ENCODE measurements at places on chromosomes 5 and 9. TPM values are rescaled to one million over a fixed set of nuclear protein-coding genes. Genes with fewer than 3 reads are reported as not detected.
A peak's percentile ranks its signal among the peaks of the same experiment; 100 is the strongest.

- DNase-seq = no peak
- H3K27ac ChIP-seq = peak overlapping the region; percentile 99
- H3K36me3 ChIP-seq = no peaks in the 10 kb centered on the region
- peaks cover 31% of the 10 kb centered on the region for H3K4me1 ChIP-seq
- H3K4me3 ChIP-seq = peak overlapping the region; percentile 90
- no peaks in the 10 kb centered on the region for H3K27me3 ChIP-seq
These were observed 681 bp upstream of the ETF1 start for GRCh38 chr5:138543730-138544104.

Gene PCDHGB7
- 7.0 TPM for total RNA-seq

- no peaks in the 10 kb centered on the region for H3K4me1 ChIP-seq
- H3K27ac ChIP-seq = no peak overlapping the region
These were observed 153.7 kb downstream of the FGF1 start for GRCh38 chr5:142531977-142532780.

- no peaks in the 10 kb centered on the region for H3K36me3 ChIP-seq
- H3K4me1 ChIP-seq = no peaks in the 10 kb centered on the region
- H3K27ac ChIP-seq = no peak overlapping the region
- DNase-seq = no peak
- no peaks in the 10 kb centered on the region for H3K27me3 ChIP-seq
These were observed 108.6 kb upstream of the ATP10B start for GRCh38 chr5:160960592-160960991.

Gene SLC1A1
- 0.80 TPM for total RNA-seq

Gene MIER3
- total RNA-seq = 60.6 TPM

- H3K4me3 ChIP-seq = peak overlapping the region; percentile 7
- peaks cover 85% of the 10 kb centered on the region for H3K27me3 ChIP-seq
- H3K27ac ChIP-seq = peak overlapping the region; percentile 85
- no peaks in the 10 kb centered on the region for H3K36me3 ChIP-seq
- H3K4me1 ChIP-seq = peaks cover 22% of the 10 kb centered on the region
- DNase-seq = no peak
These were observed 5.1 kb downstream of the PITX1 start for GRCh38 chr5:135028791-135029476.

GRCh38 chr9:129282731-129283211 lies 104.7 kb upstream of the IER5L start:
- H3K4me3 ChIP-seq = peak overlapping the region; percentile 16
- no peaks in the 10 kb centered on the region for H3K4me1 ChIP-seq
- H3K36me3 ChIP-seq = no peaks in the 10 kb centered on the region
- no peak for DNase-seq
- peak overlapping the region; percentile 48 for H3K27ac ChIP-seq

DNA sequence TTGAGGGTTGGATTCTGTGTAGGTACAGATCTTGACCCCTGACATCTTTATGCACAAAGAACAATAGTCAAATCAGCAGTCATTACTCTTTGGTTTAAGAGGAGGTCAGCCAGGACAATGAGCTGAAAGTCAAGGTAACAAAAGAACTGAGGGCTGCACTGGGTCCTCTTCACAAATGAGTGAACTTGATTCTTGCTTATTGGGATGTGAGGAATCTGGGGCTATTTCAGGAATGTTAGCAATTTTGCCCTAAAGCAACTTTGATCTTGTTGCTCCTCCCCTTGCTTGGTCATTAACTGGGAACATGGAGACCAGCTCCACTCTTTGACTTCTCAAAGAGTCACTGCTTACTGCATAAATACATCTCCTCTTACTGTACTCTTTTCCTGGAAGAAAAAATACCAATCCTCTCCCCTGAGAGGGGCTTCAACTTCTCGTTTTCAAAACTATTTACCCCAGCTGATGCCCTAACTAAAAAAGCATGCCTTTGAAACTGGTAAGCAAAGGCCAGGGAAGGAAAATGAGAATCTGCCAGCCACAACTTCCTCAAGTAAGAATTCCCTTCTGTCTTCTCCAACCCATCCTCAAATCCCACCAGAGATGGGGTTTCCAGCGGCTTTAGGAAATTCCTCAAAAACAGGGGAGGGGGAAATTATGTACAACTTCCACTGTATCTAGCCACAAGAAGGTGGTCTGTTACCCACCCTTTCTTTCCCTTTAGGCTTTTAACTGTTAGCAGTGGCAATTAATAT lies 368.3 kb downstream of the ENC1 start:
- H3K4me3 ChIP-seq = no peak overlapping the region
- no peak overlapping the region for H3K27ac ChIP-seq
- H3K4me1 ChIP-seq = no peaks in the 10 kb centered on the region
- H3K27me3 ChIP-seq = no peaks in the 10 kb centered on the region
- H3K36me3 ChIP-seq = no peaks in the 10 kb centered on the region

- no peak overlapping the region for H3K4me3 ChIP-seq
- no peaks in the 10 kb centered on the region for H3K27me3 ChIP-seq
- no peaks in the 10 kb centered on the region for H3K36me3 ChIP-seq
- no peak for DNase-seq
- no peaks in the 10 kb centered on the region for H3K4me1 ChIP-seq
These were observed 54.8 kb upstream of the SGCD start for GRCh38 chr5:156272139-156272538.

Gene FAM78A
- 1.00 TPM for total RNA-seq

- no peaks in the 10 kb centered on the region for H3K36me3 ChIP-seq
- no peaks in the 10 kb centered on the region for H3K4me1 ChIP-seq
- no peak overlapping the region for H3K27ac ChIP-seq
- H3K4me3 ChIP-seq = no peak overlapping the region
These were observed 83.3 kb downstream of the GLDC start for GRCh38 chr9:6562201-6562600.

Gene SLC6A18
- total RNA-seq = not detected

DNA sequence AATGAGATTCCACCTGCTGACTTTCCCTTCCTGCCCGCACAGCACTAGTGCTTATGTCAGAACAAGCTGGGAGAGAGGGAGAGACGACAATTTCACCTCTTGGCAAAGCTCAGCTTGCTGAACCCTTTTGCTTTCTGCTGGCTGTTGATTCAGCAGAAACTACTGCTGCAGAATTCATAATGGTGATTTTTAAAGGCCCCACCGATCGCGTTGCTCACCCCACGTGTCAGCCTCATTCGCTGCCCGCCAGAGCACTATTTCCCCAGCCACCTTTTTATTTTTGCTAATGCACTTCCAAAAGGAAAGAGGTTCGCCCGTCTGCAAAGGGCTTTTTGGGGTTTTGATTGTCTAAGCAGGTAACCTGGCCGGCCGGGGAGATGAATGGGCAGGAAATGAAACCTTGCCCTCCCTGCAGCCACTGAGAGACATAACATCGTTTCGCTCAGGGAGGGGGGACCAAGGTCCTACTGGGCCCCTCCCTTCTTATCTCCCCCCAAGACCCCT lies 1.3 kb downstream of the PPP2R2B start:
- peaks cover 50% of the 10 kb centered on the region for H3K27me3 ChIP-seq
- peaks cover 11% of the 10 kb centered on the region for H3K4me1 ChIP-seq
- H3K27ac ChIP-seq = no peak overlapping the region
- no peaks in the 10 kb centered on the region for H3K36me3 ChIP-seq
- peak overlapping the region; percentile 53 for H3K4me3 ChIP-seq
- DNase-seq = no peak

DNA sequence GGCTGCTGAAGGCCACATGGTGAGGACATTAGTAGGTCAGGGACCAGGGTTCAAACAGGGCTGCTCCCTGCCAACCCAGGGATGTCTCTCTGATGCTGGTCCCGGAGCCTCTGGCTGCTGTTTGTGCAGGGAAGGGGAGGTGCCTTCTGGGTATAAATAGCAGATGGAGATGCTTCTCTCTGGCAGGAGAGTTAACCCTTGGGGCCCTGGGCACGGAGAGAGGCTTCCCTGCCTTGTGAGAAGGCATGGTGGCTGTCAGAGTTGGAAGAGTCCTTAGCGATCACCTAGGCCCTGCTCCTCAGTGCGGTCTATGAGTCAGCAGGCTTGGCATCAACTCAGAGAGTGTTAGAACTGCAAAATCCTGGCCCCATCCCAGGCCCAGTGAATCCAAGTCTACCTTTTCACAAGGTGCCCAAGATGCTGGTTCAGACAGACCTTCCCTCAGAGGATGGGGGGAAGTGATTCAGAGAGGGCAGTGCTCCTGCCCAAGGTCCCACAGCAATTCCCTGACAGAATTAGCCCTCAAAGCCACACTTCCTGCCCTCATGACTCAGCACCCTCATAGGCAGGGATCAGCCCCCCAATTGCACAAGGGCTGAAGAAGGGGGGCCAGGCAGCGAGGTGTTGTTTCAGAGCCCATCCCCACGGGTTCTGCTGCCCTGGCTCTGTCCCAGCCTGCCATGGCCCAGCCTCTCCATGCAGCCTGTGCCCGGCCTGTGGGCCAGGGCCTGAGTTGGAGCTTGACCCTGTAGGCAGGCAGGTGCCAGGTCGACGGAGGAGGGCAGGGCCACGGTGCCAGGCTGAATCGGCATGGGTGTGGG lies 25.6 kb downstream of the CAMK2A start:
- no peaks in the 10 kb centered on the region for H3K36me3 ChIP-seq
- no peaks in the 10 kb centered on the region for H3K27me3 ChIP-seq
- no peak for DNase-seq
- H3K27ac ChIP-seq = no peak overlapping the region

Gene PRRT1B
- total RNA-seq = 5.7 TPM

Gene SPINK14
- not detected for total RNA-seq

DNA sequence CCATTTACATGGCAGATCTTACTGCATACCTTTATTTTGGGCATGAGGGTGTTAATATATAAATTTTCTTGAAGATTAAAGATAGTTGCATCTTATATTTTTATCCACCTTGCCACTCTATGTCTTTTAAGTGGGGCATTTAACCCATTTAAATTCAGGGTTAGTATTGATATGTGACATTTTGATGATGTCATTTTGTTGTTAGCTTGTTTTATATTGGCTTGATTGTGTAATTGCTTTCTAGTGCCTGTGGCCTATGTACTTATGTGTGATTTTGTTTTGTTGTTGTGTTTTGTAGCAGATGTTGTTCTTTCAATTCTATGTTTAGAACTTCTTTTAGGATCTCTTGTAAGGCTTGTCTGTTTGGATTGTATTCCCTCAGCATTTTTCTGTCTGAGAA lies 939.9 kb upstream of the CDH9 start:
- no peak for DNase-seq
- no peaks in the 10 kb centered on the region for H3K27me3 ChIP-seq
- H3K4me1 ChIP-seq = no peaks in the 10 kb centered on the region
- no peaks in the 10 kb centered on the region for H3K36me3 ChIP-seq

DNA sequence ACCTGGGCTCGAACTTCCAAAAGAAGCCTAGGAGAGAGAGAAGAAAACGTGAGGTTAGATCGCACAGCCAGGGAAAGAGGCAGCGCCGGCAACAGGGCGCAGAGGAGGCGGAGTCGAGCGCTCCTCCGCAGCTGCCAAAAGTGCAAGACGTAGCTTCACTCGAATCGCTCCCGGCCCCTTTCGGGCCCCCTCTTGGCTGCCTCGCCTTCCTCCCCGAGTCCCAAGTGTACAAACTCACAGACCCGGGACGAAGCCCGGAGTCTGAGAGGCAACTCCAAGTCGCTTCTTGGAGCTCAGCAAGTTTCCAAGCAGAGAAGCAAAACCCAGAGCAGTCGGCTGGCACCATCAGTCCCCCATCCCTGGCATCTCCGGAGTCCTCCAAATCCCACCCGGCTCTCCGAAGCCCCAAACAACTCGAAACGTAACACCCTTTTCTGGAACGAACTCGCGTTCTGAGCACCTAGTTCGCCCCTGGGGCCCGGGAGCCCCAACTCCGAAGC lies 1.2 kb downstream of the MIER3 start:
- H3K36me3 ChIP-seq = peaks cover 7% of the 10 kb centered on the region
- H3K27me3 ChIP-seq = peaks cover 2% of the 10 kb centered on the region
- H3K27ac ChIP-seq = peak overlapping the region; percentile 89
- peak; percentile 76 for DNase-seq
- H3K4me3 ChIP-seq = peak overlapping the region; percentile 80
- peaks cover 9% of the 10 kb centered on the region for H3K4me1 ChIP-seq

Gene TNC
- total RNA-seq = 41.2 TPM

DNA sequence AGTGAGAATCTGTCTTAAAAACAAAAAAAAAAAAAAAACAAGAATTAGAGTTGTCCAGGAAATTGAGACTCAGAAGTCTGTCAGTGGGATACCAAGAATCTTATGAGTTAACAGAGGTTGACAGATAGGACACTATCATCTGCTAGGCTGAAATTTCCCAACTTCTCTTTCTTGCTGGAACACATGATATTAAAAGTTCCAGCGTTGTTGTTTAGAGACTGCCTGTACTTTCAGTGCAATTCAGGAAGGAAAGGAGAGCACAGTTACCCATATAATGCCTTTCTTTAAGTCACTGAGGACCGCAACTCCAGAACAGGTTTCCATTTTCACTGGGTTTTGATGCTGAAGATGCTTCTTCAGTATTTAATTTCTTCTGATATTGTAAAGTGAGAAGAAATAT lies 13.5 kb downstream of the TRPM6 start:
- no peak for DNase-seq
- no peak overlapping the region for H3K27ac ChIP-seq
- no peaks in the 10 kb centered on the region for H3K27me3 ChIP-seq
- H3K4me1 ChIP-seq = no peaks in the 10 kb centered on the region
- H3K4me3 ChIP-seq = no peak overlapping the region

Gene ROPN1L
- 0.32 TPM for total RNA-seq

GRCh38 chr9:3215658-3216057 lies 310.1 kb downstream of the RFX3 start:
- no peak for DNase-seq
- no peak overlapping the region for H3K4me3 ChIP-seq
- no peaks in the 10 kb centered on the region for H3K36me3 ChIP-seq
- H3K27me3 ChIP-seq = no peaks in the 10 kb centered on the region
- no peak overlapping the region for H3K27ac ChIP-seq
- H3K4me1 ChIP-seq = no peaks in the 10 kb centered on the region

DNA sequence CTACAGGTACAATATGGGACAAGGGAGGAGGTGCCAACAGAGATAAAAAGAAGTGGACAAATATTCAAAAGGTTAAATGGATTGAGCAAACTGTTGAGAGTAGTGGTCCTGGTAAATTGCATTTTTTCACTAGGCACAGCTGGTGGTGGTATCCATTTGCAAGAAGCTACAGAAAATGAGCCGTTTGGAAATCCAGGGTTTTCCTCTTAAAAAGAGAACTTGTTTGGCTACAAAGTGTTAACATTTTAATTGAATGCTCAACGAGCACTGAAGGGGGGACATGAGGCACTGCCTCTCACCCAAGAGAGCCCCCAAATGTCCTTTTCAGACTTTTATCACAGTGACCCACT lies 491 bp upstream of the ZCCHC9 start:
- no peaks in the 10 kb centered on the region for H3K4me1 ChIP-seq
- no peaks in the 10 kb centered on the region for H3K27me3 ChIP-seq
- peak overlapping the region; percentile 94 for H3K27ac ChIP-seq
- no peak for DNase-seq

Data from transverse colon (tissue), 4 donors.